ENCODE measurements at places on chromosomes 5 and 9.

DNA sequence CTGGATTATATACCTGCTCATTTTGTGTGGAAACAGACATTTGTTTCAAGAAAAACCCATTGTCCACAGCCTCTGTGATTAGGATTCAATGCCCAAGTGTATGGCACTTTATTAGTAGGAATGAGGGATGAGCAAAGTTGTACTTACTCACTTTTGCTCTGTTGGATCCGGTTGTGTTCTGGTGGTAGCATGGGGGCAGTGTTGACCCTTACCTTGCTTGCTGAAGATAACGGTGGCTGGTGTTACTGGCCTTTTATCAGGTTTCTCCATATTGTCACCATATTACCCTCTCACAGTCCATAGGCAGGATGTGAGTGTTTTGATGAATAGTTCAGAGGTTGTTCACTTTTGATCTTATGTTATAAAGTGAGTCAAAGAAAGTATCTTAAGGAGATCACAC lies 42.7 kb upstream of the NUDT12 start:
- DNase-seq = no peak

- DNase-seq = peak; percentile 77
Observed at GRCh38 chr9:95090023-95090791, 227.3 kb downstream of the FANCC start.

DNA sequence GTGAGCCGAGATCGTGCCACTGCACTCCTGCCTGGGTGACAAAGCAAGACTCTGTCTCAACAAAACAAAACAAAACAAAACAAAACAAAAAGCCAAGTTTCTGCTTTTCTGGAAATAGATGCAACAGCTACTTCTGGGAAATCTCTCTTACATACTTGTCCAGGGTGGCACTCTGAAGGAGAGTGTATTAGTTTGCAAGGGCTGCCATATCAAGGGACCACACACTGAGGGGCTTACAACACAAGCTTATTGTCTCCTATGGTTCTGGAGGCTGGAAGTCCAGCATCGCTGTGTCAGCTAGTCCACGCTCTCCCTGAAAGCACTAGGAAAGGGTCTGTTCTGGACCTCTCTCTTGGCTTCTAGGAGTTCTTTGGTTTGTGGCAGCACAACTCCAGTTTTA lies 277.9 kb upstream of the WWC1 start:
- DNase-seq = no peak

DNA sequence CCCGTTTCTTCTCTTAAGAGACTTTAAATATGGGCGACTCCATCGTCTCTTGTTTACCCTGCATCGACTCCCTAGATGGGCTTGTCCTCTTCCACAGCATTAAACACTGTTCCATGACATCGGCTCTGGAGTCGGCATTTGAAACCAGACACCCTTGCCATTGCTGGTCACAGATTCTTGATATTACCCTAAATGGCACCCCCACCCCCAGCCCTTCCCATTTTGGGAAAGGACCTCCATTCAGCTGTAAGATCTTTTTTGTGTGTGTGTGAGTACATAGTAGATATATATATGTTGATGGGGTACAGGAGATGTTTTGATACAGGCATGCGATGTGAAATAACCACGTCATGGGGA lies 51.1 kb upstream of the SH3PXD2B start:
- no peak for DNase-seq

DNA sequence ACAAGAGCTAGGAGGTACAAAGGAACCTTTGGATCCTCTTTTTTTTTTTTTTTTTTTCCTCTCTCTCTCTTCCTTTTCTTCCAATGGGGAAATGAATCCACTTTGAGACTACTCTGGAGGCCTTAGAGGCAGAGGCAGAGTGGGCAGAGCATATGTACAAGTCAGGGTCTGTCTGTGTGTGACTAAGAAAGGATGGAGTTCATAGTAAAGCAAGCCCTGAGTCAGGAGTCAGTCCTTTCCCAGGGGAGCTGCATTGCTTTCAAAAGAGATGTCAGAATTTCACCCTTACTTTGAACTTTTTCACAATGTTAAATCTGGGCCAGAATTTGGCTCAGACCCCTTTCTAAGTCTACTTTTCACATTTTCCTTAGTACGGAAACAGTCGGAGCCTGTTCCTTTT lies 792.4 kb upstream of the C9orf72 start:
- no peak for DNase-seq

DNA sequence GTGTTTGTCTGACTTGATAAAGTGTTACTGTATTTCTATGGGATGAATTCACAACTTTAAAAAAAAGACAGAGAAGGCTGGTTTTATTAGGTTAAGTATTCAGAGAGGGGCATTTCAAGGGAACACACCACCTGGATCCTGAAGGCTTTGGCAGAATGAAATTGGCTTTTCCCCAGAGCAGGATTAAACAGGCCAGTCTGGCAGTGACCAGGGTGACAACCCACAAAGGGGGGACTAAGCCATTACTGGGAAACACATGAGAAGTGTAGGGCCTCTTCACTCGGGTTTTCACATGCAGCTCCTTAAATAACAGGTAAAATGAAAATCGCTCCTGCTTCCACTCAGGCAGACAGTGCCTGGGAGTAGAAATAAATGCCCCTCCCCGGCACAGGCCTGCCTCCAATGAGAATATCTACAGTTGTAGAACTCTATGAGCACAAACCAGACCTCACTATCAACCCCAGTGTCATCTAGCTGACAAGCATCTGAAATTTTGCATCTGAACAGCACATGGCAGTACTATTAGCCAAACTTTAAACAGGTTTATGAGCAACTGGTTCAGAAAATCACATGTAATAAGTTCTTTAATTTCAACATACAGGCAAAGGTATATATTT lies 85.8 kb downstream of the LHFPL2 start:
- no peak for DNase-seq

GRCh38 chr9:107480386-107480789 lies 9.2 kb downstream of the KLF4 start:
- DNase-seq = no peak

- DNase-seq = no peak
Observed at GRCh38 chr9:86838519-86839497, 108.5 kb downstream of the GAS1 start.

DNA sequence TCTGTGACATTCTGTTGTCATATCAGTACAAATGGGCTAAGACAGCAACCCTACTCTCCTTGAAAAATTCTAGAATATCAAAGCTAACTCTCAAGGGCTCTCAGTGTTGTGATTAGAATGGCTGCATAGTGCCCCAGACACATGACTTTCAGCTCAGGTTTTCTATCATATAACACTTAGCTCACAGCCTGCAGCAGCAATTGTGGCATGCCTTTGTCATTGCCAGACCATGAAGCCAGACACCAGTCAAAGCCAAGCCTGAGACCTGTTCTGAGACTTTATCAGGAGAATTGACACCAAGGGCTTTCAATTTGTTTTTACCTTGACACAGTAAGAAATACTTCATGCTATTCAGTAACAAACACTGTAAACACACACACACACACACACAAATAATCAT lies 159.0 kb upstream of the SNX2 start:
- no peak for DNase-seq

DNA sequence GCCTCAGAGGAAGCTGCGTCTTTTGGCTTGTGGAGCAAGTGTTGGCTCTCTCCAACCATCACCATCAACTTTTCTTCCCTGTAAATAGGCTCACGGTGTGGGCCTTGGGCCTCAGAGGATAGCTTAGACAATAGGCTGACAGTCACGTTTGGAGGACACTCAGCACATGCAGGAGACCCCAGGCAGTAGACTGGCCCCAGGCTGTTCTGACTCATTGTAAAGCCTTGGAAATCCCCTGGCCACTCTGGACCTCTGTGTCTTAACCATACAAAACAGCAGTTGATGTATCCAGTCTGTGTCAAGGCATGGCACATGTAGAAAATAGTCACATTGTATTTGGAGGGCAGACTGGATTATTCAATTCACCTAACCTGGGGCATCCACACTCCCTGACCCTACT lies 18.6 kb downstream of the CD74 start:
- DNase-seq = no peak

- DNase-seq = no peak
Observed at GRCh38 chr9:37914701-37915358, 10.9 kb upstream of the SLC25A51 start.

- DNase-seq = no peak
Observed at GRCh38 chr9:21413624-21414023, 4.7 kb downstream of the IFNA8 start.

DNA sequence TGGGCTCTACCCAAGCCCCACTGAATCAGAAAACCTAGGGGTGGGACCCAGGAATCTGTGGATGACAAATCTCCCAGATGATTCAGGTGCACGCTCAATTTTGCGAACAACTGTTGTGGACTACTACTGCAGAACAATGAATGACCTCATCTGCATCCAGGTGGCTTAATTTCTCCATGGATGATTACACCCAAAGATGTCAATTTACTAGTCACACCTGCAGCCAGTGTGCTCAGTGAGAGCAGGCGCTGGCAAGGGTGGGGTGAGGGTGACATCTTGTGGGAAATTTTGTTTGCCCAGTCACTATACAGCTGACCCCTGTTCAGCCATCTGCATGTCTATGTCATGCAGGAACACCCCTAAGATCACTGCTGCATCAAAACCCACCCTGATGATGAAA lies 118.2 kb downstream of the ENTREP1 start:
- no peak for DNase-seq

DNA sequence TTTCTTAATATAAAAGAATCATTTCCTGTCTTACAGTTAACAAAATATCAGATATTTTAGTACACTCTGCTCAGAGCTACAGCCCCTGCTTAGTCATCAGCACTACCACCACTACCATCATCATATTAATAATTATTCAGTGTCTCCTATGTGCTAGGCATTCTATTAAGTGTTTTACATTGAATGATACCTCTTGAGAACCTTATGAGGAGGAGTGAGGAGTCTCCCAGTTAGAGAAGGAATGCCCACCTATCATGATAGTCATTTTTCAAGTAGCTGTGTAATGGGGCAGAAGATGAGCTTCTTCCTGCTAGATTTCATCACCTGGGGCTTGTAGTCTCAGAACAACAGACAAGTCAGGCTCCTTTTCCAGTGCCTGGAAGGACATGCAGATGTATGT lies 238.0 kb downstream of the TRIM32 start:
- DNase-seq = no peak

DNA sequence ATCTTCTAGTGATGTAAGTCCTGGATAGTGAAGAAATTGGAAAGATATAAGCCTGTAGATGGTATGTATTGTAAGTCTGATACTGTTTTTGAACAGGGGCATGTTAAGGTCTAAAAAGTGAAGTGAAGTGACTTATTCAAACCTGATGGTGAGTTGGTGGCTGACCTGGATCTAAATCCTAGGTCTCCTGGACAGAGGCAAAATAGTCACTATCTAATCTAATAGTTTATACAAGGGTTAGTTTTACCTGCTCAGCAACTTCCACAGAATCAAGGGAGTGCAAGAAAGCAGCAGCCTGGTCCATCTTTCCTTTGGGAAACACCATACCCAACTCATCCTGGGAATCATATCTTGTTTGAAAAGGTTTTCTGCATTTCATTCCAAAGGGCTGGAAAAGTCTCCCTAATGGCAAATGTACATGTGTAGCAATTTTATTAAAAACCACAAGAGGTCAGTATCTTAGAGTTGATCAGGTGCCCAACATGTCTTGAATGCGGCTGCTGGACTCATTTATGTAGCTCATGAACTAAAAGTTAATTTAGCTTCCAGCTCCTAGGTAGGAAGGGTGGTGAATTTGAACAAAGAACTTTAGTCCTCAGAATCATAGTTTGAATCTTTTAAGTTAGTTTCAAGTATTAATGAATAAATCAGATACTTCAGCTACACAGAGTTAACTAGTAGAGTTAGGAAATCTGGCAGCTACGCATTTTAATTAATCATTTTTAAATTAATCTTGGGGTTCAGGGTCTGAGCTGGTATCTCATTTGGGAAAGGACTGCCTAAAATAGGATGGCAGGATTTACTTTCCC lies 26.0 kb downstream of the SKP2 start:
- no peak for DNase-seq

DNA sequence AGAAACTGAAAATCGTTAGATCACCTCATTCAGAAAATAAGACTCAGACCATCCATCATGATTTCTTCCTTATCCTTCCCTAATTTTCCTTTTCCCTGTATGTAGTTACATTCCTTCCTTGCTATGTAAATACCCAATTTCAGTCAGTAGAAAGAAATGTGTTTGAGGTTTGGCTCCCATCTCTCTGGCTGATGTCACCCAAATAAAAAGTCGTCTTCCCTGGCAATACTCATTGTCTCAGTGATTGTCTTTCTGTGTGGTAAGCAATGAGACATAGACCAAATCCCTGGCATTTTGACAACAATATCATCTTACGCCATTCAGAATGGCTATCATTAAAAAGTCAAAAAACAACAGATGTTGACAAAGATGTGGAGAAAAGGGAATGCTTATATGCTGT lies 303.9 kb upstream of the EDIL3 start:
- DNase-seq = no peak

GRCh38 chr9:93346231-93347112 lies 105.0 kb upstream of the FAM120A start:
- DNase-seq = no peak

DNA sequence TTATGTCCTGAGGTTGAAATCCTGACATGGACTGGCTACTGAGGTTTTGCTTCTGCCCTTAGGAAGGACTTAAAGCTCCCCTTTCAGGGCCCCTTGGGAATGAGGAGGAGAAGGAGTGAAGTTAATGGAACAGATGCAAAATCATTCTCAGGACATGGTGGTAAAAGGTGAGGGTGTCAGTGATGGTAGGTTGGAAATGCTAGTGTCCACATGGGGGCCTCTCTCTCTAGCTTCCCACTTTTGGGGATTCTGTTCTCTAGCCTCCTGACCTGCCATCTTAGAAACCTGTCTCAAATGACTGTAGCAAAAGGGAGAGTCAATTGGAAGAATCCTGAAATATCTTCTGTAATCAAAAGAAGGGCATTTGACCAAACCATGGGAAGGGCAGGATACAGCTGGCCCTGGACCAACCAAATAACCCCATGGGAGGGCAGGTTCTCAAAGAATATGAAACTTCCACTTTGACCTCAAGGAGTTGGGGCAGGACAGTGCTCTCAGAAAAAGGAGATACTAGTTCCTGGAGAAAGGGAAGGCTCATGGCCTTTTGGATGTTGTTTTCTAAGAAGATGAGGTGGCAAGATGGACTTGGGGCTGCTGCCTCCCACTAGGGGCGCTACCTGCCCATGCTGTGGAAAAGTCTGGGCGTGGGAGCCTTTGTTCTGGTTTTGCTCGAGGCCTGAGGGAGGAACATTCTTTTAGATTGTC lies 21.2 kb upstream of the MLANA start:
- DNase-seq = no peak

DNA sequence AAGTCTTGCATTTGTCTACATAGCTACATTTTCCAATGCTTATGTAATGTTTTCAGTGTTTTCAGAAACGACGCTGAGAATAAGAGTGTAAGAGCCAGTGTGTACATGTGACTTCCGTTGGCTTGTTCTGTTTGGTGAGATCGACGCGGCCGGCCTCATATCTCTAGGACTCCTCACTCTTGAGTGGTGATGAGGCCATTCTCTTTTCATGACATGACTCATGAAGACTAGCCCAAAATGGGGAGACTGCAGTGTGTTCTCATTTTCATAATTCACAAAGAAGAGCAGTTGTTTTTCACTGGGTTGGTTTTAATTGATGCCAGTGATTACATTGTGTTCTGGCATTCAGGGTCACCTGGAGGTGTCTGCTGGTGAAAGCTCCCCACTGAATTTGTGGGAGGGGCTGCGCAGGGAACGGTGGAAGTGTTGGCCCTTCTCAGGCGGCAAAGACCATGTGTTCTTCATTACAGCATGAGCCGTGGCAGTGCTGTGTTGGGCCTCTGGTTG lies 131.5 kb upstream of the OTULINL start:
- DNase-seq = no peak
